NCI-H524 (cell line): ENCODE measurements at places on chromosomes 1 and 21.

GRCh38 chr1:14952626-14953314, 200.8 kb upstream of the TMEM51 start:
- DNase-seq: no peak

- no peak for DNase-seq
Observed at GRCh38 chr21:36647279-36648093, 51.4 kb upstream of the SIM2 start.

DNA sequence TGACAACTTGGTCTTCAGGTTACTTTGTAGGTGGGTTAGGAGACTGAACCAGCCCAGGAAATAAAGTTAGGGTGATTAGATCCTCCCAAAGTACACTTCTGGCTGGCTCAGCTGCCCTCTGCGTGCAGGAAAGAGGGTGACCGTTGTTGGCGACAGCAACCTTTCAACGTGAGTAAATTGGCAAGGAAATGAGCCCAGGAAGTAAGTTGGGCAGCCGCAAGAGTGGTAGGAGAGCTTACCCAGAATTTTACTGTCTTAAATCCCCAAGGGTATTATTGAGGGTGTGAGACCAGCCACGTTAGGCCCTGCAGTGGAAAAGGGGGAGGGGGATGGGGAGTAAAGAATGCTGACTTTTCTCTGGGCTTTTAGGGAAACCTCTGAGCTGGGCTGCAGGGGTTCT, 1.6 kb downstream of the TENT5C start:
- DNase-seq: no peak

DNA sequence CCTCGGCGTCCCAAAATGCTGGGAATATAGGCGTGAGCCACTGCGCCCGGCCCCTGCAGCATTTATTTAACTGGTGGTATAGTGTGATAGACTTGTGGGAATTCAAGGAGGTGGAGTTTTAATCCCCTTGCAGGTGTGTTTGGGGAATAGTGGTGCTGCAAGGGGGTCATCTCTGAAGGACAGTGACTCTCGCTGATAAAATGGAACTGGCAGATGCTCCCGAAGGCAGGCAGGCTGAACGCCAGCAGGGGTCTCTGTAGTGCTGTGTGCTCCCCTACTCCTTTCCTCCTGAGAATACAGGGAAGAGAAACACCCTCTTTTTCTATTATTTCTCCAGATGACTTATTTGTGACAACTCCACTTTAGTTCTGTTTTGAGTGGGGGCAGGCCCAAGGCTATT, 4.0 kb downstream of the OSCP1 start:
- peak; percentile 69 for DNase-seq

DNA sequence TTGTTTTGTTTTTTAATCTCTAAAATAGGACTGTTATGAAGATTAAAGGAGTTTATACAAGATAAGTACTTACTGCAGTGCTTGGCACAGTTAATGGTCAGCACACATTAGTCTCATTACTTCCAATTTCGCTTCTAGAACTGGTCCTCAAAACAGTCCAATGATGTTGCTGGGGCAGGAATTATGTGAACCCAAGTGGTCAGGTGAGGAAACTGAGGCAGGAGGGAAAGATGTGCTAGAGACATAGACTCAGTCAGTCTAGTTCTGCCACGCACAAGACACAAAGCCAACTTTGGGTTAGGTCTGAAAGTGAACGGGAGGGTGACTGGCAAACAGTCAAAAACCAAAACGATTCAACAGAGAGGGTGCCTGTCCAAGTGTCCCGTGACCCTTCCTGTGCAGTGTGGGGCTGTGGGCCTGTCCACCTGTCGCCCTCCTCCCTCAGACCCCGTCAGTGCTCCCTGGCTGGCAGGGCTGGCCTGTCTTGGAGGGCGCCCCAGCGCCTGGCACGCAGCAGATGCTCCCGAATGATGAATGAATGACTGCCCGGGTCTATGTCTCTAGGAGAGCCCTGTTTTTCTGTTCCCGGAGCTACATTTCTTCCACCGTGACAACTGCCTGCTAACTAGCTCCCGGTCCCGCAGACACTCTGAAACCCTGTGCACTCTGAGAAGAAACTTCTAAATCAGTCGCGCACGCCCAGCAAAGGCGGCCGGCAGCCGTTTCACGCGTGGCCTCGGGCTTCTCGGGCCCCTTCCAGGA, 2.4 kb downstream of the LRP8 start:
- DNase-seq: no peak

GRCh38 chr1:212218911-212219310, 66.3 kb upstream of the PPP2R5A start:
- no peak for DNase-seq

GRCh38 chr1:222852326-222852725, 37.5 kb downstream of the DISP1 start:
- no peak for DNase-seq

- no peak for DNase-seq
Observed at GRCh38 chr1:5645929-5646328, 346.3 kb downstream of the NPHP4 start.

- DNase-seq: peak; percentile 16
Observed at GRCh38 chr1:42002220-42002619, 83.5 kb upstream of the HIVEP3 start.

DNA sequence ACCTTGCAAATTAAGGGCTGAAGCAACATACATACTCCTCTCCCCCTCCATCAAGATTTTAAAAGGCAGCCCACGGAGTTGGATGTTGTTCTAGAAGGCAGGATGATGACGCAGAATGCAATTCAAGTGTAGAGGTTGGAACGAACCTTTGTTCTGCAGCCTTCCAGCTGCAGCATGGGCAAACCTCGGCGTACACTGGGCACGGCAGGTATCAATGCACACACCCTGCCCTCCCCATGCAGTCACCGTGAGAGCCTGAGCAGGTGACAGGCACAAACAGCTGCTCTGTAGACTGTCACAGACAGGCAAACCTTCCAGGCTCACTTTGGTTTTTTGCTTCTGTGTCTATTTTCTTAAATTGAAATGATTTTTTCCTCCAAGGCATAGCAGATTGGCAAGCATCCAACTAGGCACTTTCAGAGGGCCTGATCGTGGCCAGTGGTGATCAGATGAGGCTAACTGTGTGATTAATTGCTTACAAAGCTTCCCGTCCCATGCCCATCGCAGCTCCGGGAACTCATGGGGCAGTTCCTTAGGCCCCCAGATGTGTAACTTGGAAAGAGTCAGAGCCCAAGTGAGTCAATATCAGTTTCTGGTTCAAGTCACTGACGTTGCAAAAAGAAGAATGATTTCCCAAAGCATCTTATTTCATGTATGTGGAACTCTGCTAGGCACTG, 82.3 kb downstream of the ITPKB start:
- no peak for DNase-seq

GRCh38 chr1:187911820-187912219, 1083.1 kb downstream of the PLA2G4A start:
- peak; percentile 8 for DNase-seq

DNA sequence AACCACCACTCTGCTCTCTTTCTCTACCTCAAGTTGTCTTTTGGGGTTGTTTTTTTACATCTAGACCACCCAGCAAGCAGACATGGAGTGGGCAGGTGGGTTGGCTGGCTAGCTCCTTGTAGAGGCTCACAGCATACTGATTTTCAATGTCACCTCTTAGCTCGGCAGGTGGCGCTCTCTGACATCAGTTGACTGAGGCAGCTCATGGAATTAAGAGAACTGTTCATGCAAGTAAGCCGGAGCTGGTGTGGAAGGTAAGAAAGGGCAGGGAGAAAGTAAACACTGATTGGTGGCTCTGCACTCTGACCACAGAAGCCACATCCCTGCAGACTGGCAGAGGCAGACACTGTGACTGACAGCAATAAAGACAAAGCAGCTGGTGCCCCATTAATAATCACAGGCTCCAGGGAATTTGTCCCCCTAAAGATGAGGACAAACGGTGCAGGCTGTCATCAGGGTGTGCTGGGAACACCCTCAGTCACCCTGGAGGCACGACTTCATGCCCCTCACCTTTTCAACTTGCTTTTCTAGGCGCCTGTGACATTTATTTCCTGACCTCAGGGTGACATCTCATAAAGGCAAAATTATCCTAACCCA, 226.8 kb downstream of the LMX1A start:
- DNase-seq: peak; percentile 89

- DNase-seq: no peak
Observed at GRCh38 chr1:108823632-108824031, 33.3 kb downstream of the AKNAD1 start.

DNA sequence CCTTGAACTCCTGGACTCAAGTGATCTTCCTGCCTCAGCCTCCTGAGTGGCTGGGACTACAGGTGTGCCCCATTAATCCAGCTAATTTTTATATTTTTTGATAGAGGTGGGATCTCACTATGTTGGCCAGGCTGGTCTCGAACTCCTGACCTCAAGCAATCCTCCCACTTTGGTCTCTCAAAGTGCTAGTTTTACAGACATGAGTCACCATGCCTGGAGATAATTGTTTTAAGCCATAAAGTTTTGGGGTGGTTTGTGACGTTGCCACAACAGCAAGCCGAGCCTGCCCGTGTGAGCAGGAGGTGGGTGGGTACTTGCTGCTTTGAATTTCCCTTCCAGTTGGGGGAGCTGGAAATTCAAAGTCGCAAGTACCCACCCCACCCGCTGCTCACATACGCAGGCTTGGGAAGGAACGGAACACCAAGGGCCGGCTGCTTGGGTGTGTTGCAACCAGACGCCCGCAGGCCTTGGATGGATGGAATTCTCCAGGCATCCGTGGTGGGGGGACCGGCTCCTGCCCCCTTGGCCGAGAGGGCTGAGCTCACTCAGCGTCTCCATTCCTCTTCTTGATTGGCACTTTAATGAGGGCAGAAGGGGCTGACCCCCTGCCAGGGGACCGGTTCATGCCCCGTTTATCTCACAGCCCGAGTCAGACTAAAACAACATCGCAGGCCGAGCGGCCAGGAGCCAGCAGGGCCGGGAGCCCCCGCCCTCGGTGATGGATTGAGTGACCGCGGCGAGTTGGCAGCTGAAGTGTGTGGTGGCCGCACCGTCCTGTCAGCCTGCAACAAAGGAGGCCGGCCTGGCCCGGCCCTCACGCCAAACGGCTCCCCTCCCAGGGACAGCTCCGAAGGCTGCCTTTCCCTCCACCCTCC, 78.1 kb downstream of the DHRS3 start:
- DNase-seq: no peak

DNA sequence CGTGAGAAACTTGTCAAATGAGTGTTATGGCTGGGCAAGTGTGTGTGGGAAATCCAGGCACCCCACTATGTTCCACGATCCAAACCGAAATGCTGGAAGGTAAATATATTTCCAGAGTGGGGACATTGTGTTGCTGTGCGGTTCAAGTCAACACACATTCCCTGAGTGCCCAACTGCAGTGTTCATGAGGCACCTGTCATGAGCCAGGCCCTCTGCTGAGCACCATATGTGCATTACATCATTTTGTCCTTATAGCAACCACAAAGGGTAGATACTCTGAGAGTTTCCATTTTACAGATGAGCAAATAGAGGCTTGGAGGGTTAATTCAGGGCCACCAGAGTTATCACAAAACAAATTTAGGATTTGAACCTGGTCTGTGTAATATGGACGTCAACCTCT, 59.9 kb upstream of the SOD1 start:
- DNase-seq: no peak

- no peak for DNase-seq
Observed at GRCh38 chr1:86345042-86345441, 51.1 kb downstream of the ODF2L start.

DNA sequence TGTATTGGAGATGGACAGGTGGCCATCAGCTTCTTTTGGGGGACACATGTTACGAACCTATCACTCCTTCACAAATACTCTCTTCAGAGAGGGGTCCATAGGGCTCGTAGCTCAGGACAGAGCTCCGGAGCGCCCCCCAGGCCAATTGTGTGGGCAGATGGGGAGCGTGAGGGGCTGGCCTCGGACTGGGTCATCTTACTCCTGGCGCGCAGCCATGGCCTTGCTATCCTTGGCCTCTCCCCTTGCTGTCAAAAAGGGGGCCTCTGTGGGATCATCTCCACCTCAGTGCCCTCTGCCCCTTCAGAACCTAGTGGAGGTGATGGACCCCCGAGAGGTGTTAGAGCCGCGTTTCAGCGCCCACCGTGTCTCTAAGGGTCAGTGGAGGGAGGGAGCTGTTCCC, 35.0 kb downstream of the ATP5PO start:
- no peak for DNase-seq

GRCh38 chr1:46983830-46984586, 39.5 kb upstream of the CYP4X1 start:
- peak; percentile 1 for DNase-seq

GRCh38 chr1:168234846-168235547, 9.2 kb downstream of the SFT2D2 start:
- DNase-seq: peak; percentile 42

- no peak for DNase-seq
Observed at GRCh38 chr1:199937661-199938060, 89.8 kb upstream of the NR5A2 start.

DNA sequence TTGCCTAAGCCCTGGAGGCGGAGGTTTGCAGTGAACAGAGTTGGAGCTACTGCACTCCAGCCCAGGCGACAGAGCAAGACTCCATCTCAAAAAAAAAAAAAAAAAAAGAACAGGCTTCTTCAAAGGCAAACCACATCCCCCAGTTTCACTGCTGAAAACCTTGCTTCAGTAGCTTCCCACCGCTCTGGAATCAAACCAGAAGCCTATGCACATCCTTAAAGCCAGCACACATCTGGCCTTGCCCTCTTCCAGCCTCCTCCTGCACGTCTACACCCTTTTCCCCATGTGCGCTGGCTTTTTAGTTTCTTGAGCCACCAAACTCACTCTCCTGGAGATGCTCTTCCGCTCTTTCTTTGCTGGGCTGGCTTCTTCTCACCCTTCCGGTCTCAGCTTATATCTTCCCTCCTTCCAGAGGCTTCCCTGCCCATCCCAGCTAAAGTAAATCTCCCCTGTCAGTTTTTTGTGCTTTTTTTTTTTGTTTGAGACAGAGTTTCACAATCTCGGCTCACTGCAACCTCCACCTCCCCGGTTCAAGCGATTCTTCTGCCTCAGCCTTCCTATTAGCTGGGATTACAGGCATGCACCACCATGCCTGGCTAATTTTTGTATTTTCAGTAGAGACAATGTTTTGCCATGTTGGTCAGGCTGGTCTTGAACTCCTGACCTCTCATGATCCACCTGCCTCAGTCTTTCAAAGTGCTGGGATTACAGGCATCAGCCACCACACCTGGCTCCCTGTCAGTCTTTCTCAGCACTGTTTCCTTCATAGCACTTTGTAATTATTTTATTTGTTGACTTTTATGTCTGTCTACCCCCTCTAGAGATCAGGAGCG, 42.0 kb upstream of the ID3 start:
- no peak for DNase-seq

- DNase-seq: no peak
Observed at GRCh38 chr1:48028218-48029069, 31.3 kb upstream of the TRABD2B start.

DNA sequence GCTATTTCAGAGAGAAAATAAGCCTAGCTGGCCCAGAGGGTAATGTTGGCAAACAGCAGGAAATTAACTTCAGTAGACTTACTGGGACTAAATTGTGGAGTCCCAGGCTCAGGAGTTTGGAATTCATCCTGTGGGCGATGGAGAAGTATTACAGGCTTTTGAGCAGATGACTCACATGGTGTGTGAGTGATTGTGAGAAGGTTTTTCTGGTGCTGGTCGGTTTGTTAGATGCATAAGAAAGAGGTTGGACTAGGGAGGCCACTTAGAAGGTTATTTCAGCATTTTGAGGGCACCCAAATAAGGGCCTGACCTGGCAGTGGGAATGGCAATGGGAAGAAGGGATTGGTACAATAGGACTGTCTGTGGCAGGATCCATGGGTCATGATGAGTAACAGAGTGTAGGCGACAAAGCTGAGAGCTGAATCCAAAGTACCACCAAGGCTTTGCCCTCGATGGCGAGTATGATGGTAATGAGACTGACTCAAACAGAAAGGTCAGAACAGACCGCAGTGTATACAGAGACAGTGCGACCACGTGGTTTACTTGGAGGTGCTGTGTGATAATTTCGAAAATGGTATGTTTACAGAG, 69.2 kb upstream of the KIF26B start:
- no peak for DNase-seq
